ENCODE measurements at places on chromosomes 1 and 21.
A peak's percentile ranks its signal among the peaks of the same experiment; 100 is the strongest.

DNA sequence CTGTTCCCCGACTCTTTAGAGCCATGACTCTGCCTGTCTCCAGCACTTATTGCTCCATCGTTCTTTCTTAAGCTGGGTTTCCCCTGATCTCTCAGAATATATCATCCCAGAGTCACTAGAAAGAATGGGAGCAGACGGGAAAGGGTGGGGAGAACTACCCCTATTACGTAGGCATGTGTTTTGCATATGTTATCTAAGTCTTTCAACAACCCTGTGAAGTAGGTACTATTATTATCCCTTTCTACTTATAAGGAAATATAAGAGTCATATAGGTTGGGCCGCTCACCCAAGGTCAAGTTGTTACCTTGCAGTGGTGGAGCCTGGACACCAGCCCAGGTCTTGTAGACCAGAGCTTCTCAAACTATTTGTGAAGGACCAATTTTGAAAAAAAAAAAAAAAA is 38.7 kb downstream of the ELF3 start:
- no peak for DNase-seq

- peak; percentile 48 for DNase-seq
These were observed 183.0 kb downstream of the HIVEP3 start for GRCh38 chr1:41735631-41736260.

DNA sequence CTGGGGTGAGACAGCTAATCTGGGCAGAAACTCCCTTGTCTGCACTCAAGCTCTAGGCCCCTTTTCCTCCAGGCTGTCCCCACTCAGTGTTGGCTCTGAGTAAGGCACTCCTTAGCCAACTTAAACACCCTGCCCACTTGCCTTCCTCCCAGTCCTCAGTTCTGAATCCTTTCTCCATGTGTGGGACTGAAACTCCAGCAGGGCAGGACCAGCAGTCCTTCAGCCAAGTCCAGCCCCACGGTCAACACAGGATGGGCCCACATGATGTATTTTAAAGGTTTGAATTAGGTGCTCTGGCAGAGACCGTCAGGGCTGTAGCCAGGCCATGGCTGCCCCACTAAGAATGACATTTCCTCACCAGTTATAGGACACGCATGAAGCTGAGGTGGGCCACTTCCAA is 107.8 kb downstream of the EDEM3 start:
- DNase-seq, result no peak

DNA sequence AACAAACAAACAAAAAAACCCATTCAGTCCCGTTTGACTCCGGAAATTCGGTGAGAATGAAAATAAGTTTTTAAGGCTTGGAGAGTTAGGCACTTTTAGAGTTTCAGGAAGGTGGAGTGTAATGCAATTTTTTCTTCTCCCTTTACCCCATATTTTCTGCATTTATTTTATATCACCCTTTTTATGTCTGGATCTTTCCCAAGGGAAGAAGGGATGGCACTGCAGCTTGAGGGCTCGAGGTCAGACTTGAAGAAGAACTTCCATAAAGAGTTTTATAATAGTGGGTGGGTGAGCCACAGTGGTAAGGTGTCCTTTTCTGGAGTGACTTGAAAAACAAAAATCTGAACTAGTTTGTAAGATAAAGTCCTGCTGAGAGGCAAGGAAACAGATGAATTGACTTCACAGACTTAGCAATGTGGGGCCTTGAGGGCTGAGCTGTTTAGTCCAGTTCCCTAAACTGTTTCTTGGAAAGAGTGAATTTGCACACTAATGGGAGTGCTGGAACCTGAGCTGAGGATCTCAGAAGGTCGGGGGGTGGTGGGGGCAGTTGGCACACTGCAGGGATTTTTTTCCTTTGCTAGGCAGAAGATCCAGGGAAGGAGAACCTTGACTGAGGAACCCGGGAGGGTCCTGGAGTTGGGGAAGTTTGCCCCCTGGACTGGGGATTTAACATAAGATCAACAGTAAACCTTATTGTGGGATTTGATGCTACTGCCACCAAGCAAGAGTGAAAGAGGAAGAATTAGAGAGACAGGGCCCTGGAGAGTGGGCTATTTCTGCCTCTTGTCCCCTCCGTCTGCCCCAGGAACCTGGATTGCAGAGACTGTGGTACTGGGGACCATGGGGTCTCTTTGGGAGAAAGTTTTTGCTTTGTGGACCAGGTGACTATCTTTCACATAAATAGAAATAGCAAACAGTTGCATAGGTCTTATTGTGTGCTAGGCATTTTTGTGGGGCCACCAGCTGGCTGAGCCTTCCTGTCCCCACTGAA is 1.8 kb upstream of the MEX3A start:
- DNase-seq, result no peak

DNA sequence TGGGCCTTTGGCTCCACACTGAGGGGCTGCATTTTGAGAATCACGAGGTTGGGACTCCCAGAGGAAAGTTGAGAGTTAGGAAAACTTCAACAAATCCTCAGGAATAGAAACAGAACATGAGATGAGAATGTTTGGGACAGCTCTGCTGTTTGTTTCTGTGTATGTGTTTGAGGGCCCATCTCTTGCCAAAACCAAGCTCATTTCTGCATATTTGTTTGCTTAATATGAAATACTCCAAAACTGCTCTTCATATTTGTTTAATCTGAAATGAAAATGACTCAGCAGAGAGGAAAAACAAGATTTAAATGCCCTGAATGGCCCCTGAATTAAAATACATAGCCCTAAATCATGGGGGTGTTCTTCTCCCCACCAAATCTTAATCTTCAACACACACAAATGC is 78.1 kb downstream of the DDR2 start:
- DNase-seq, result no peak

GRCh38 chr1:90435351-90435750 is 281.8 kb downstream of the BARHL2 start:
- no peak for DNase-seq

DNA sequence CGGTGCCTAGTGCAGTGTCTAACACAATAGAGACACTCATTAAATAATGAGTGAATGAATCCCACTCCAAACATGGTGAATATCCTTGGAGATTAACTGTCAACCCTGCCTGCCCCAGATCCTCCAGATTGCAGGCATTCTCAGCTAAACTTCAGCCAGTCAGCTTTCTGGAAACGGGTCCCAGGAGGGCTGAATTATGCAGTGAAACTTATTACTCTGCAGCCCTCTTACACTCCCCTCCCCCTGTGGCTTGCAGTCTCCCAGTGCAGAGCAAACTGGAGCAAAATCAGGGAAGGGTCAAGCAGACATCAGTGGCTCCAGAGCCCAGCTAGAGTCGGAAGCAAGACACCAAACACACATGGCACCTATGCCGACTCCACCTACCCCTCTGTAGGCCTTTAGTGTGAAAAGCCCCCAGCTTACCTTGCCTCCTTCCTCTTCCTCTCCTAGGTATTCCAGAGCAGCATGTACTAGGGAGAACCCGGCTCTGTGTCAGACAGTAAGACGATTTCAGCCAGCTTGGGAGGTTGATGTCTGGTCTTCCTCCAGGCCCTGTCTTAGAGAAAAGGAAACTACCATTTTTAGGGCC is 6.5 kb upstream of the RGS16 start:
- no peak for DNase-seq

DNA sequence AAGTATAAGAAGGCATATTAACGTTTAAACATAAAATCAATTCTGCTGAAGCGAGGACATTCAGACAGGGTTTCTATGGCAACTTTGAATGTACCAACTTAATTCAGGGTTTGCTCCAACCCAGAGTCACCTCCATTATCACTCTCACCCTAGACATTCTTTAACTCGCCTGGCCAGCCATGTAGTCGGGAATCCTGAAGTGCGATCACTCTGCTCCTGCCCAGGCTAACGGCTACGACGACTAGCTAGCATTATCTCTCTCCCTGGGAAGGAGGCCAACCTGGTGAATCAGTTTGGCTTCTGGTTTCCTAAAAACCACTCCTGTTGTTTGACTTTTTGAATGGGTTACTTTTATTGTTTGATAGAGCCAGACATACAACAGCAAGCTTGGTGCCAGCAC is 38.9 kb upstream of the ZBTB18 start:
- no peak for DNase-seq

- DNase-seq, result peak; percentile 57
These were observed 950 bp upstream of the INKA2 start for GRCh38 chr1:111739925-111740765.

DNA sequence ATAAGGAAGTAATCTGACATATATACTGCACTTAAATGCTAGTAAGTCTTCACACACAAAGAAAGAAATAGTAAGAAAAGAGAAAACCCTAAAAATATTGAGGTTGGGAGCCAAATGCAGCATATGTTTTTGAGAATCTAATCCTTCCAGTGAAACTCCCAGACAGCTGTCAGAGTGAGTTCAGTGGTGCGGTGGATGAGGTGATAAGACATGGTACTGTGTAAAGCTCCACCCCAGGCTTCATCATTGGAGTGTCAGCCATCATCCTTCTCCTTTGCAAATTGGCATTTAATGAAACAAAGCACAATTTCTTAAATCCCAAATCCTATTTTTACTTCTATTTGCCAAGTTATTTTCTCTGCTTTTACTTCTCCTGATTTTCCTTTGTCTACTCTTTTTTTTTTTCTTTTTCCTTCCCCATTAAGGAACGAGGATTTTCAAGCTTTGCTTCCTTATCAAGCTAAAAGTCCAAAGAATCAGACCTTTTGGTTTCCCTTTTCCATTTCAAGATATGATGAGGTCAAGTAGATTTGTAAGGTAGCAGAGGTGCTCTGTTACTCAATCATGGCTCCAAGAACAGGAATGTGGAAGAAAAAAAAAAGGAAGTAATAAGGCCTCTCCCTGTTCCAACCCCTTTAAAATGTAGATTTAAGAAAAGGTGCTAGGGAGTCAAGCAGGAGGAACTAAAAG is 343.3 kb downstream of the SETD4 start:
- no peak for DNase-seq

GRCh38 chr1:55726994-55727393 is 511.8 kb upstream of the USP24 start:
- no peak for DNase-seq

DNA sequence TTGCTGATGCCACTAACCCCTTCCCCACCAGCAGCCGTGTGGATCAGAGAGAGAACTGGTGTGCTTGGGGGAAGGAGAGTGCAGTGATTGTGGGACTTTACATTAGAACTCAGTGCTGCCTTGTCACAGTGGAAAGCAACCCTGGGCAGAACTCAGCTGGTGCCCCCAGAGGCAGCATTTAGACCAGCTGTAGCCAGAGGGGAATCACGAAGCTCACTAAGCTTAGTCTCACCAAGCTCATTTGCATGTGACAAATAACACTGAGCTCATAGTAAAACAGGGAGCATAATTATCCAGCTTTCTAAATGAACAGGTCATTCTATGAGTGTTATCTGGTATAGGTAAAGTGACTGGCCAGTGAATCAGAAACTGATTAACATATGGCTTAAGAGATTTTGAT is 9.8 kb upstream of the SMAP2 start:
- no peak for DNase-seq

GRCh38 chr1:6454856-6455751 is 10.9 kb downstream of the TNFRSF25 start:
- DNase-seq, result no peak

GRCh38 chr1:164578479-164579200 is 19.7 kb downstream of the PBX1 start:
- DNase-seq, result no peak

DNA sequence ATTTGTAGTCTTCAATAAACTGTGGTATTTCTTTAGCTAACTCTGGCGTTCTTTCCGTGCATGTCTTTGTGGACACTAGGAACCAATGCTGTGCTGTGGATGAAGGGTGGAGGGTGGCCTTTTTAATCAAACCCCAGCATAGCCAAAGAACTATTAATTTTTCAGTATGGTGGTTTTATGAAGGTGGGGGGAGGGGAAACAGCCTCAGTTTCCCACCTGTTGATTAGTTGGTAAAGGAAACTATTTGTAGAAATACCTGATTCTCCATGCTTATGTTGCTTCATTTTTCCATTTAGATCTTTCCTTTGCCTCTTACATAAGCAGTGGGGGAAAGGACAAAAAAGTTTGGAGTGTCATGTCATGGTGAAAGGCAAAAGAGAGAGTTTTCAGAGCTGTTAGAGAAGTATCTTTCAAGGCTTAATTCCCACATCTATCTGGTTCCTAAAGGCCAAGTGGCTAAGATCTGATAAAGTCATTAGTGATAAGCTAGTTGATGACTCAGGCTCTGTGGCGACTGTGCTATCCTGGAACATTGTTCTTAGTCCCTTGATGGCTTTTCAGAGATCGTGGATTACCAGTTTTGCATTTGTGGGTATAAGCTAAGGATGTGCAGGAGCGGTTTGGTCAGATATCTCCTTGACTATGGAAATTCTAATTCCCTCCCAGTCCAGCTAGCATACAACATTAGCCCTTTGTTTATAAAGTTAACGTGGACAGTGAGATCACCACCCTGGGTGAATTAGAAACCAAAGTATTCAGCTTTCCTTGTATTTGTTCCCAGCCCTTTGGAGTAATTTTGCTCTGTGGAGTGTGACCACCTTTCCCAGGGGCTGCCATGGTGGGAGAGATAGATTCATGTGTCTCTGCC is 8.7 kb upstream of the HAX1 start:
- DNase-seq, result no peak

GRCh38 chr1:25664357-25665199 is 48.0 kb downstream of the MAN1C1 start:
- DNase-seq, result no peak

GRCh38 chr1:233055879-233056641 is 105.6 kb downstream of the NTPCR start:
- no peak for DNase-seq

GRCh38 chr1:15637826-15638225 is 20.6 kb downstream of the DDI2 start:
- no peak for DNase-seq

DNA sequence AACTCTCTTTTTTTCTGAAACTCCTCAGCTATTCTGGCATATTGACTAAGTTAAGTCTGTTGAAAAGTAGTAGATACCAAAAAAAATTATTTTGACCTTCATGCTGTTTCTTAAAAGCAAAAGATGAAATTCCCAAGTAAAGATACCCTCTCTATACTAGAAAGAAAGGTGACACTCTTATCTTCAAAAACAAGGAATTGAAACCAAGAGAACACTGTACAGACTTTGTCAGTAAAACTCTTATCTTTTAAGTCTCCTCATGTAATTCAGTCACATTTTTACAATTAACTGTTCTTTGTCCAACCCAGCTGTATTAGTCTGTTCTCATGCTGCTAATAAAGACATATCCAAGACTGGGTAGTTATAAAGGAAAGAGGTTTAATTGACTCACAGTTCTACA is 496.2 kb downstream of the LTN1 start:
- no peak for DNase-seq

DNA sequence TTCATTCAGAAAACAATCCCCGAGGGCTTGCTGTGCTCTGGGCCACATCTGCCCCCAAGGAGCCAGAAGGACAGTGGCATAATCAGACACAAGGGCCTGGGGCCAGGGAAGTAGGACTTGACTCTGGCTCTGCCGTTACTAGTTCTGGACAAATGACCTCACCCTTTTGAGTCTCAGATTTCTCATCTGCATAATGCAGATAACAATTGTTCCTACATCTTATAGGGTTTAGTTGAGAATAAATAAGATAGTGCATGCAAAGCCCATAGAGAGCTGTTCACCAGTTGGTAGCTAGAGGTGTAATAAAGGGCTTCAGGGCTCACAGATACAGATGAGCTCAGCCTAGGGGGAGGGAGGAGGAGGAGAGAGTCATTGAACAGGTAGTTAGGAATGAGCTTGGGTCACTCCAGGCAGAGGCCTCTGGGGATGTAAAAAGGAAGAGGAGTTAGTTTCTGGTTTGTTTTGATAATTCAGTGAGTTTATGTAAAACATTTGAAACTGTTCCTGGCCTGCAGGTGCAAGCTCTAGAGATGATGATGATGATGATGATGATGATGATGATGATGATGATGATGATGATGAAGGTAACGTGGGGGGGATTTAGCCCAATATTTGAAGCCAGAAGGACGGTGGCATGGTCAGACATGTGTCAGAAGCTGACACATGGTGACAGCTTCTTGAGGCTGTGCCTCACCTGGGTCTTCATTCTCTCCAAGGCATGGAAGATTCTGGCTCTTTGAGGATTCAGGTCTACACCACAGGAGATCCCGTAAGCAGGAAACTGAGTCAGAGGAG is 858 bp downstream of the LACTBL1 start:
- DNase-seq, result no peak

Data from occipital lobe (tissue), 3 donors.